ENCODE measurements at places on chromosomes 1 and 21.

DNA sequence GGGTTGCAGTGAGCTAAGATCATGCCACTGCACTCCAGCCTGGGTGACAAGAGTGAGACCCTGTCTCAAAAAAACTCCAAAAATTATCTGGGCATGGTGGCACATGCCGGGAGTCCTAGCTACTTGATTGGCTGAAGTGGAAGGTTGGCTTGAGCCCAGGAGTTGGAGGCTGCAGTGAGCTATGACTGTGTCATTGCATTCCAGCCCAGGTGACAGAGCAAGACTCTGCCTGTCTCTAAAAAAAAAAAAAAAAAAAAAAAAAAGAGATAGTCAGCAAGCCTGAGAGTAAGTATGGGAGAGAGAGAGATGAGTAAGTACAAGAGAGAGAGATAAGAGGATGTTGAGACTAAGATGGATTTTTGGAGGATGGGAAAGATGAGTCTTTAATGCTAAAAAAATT, 180.8 kb upstream of the CACYBP start:
- DNase-seq = no peak

DNA sequence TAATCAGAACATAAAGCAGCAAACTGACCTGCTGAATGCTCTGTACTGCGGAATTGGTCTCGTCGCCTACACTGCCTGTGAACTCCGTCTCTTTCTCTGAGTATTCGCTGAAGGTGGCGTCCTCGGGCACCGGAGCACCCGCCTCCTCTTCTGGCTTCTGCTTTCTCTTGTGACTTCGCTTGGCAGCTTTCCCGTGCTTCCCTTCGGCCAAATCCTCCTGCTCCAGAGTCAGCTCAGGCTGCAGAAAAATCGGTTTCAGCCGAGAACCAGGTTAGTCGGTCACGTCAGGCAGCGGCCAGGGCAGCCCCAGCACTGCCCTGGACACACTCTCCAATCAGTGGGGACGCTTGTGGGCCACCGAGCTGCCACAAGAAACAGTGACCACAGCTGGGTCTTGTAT, 35.8 kb upstream of the RIPK4 start:
- no peak for DNase-seq

DNA sequence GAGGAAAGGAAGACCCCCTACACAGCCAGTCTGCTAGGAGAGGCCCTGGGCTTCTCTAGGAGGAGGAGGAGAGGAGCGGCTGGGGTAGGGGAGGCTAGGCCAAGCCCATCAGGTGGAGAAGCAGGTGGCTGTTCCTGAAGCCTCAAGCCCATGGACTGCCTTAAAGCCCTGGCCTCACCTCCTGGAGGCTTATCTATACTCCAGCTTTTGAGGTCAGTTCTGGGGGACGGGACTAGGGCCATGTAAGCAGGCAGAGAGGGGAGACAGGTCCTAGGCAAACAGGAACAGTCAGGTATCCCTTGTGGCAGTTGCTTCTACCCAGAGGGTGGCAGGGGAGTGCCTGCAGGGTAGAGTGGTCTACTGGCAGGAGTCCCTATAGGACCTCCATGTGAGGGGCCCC, 40.6 kb downstream of the KCNC4 start:
- no peak for DNase-seq

GRCh38 chr1:223199094-223199647, 56.1 kb upstream of the TLR5 start:
- no peak for DNase-seq

GRCh38 chr1:248622570-248623001, 12.3 kb downstream of the OR2T11 start:
- no peak for DNase-seq

GRCh38 chr1:44862829-44863401, 19.9 kb upstream of the PTCH2 start:
- DNase-seq = no peak

Measured in NCI-H1417 (cell line).